ENCODE measurements at places on chromosomes 11 and 22.

GRCh38 chr11:96215110-96215782, 127.7 kb downstream of the MAML2 start:
- DNase-seq: no peak

GRCh38 chr11:126419801-126420697, 64.6 kb downstream of the ST3GAL4 start:
- no peak for DNase-seq

- DNase-seq: no peak
Observed at GRCh38 chr11:48165426-48165825, 51.2 kb upstream of the OR4B1 start.

DNA sequence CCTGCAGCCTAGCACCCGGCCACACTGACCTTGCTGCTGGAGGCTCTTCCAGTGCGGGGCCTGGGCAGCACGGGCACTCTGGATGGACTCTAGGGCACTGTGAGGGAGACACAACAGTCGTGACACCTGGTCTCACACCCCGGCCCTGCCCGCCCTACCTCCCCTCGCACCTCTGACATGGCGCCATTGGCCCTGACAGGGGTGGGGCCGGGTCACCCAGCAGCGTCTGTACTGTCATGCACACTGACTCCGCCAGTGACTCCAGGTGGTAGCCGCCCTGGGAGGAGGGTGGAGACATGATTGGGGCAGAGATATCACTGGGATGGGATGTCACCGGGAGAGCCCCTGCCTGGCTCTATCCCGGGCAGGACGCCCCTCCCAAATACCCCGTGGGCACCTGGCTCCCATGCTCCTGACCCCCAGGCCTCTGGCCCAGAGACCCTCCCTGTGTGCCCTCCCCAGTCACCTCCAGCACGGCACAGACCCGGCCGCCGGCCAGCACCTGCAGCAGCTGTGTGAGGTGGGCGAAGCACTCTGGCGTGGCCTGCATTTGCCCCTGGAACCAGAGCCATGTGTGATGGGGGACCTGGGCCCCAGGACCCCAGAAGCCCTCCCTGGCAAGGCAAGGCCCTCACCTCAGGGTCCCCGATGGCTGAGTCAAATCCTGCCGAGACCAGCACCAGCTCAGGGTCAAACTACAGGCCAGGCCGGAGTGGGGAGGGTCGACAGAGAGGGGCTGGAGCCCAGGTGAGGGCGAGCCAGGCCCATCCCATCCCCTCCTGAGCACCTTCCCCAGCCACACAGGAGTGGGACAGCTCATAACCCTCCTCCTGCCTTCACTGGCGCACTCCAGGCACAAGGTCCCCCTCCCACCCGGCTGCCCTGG, 2.6 kb downstream of the HDAC10 start:
- DNase-seq: peak; percentile 45

DNA sequence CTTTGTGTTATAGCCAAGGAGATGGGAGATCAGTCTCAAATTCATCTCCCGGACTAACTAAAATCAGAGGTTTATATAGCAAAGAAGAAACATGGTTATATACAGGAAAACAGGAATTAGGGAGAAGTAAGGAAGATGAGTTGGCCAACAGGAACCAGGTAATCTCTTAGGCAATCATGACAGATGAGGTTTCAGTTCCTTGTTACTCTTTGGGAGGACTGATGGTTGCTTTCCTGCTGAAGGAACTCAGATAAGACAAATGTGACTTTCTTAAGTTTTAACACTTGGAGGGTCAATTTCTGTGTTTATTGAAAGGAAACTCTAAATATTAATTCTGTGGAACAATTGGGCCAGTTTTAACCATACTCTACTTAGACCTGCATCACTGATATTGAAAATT, 1072.0 kb upstream of the CNTN5 start:
- DNase-seq: no peak

DNA sequence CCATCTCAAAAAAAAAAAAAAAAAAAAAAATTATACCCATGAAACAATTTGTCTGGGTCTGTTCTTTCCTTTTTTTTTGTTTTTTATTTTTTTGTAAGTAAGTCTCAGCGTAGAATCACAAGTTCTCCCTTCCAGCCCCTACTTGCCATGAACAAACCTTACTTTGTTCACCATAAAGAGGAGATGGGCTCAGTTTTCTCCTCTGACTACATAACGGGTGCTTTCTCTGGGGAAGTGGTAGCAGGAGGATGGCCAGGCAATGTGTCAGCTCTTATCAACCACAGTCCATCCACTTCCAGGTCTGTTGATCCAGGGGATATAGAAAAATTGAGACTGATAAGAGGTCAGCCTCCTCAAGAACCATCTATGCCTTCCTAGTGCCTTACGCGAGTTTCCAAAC, 11.0 kb downstream of the ASCC2 start:
- no peak for DNase-seq

DNA sequence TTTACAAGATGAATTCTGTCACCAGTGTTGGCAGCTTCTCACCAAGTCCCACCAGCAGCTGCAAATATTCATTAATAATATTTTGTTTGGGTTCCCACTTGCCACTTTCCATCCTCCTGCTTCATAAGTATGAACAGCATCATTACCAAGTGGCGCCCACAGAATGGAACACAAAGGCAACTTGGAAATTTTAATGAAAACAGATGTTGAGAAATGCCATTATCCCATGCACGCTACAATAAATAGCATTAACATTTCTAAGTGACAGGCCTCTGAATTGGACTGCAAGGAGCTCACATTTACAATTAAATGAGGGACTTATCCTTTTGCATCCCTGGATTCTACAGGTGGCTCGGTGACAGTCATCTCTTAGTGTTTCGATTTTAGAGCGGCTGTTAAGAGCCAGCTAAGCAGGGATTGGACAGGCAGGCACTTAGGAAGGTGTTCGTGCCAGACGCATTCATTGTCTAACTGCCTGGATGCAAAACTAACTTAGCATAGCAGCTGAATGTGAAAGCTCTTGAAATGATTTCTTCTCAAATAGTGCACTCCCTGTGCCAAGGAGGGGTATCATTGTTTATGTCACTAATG, 170.3 kb downstream of the KIRREL3 start:
- no peak for DNase-seq

DNA sequence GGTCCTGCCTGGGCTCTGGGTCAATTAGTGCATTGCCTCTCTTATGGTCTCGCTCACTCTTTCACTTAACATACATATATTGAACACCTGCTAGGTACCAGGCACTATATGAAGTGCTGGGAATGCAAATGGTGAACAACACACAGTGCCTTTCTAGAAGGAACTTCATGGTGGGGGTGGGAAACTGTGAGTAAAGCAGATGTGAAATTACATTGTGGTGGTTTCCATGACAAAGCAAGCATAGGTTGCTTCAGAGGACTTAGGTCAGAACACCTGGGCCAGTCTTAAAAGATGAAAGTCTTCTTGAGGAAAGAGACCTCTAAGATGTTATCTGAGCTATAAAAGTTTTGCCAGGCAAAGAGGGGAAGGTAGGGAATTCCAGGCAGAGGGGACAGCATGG, 231.3 kb downstream of the BUD13 start:
- DNase-seq: no peak

GRCh38 chr11:70472240-70472639, 73.9 kb downstream of the CTTN start:
- DNase-seq: no peak

DNA sequence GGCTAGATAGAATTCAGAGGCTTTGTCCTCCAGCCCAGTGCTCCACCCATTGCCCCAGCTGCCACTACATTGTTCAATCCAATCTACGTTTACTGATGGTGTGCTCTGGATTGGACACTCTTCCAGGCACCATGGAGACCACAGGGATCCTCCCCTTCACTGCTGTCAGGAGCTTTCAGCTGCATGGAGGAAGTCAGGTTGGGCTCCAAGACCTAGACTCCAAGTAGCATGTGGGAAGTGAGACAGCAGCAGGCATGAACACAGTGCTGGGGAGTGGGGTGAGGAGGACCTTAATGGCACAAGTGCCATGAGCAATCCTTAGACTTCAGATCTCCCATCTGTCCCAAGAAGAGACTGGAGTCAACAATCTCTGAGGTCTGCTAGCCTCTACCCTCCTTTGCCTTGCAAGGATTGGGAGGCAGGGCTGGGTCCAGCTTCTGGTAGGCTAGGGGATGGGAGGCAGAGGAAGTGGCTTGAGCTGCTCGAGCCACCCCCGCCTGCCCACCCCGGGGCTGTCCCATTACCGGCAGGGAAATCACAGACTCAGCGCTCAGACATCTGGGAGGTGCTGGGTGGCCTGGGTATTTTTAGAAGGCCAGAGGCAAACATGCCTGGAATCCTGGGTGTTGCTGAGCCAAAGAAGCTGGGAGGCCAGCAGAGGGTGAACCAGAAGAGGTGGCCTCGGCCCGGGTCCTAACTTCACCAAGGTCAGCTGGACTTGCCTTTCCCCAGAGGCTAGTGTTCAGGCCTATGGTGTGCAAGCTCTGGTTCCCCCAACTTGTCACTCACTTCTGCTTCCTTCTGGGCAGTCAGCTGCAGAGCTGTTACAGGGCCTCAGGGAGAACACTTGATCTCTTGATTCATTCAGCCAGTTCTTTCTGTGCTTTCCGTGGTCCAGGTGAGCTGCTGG, 15.2 kb upstream of the FCHSD2 start:
- no peak for DNase-seq

DNA sequence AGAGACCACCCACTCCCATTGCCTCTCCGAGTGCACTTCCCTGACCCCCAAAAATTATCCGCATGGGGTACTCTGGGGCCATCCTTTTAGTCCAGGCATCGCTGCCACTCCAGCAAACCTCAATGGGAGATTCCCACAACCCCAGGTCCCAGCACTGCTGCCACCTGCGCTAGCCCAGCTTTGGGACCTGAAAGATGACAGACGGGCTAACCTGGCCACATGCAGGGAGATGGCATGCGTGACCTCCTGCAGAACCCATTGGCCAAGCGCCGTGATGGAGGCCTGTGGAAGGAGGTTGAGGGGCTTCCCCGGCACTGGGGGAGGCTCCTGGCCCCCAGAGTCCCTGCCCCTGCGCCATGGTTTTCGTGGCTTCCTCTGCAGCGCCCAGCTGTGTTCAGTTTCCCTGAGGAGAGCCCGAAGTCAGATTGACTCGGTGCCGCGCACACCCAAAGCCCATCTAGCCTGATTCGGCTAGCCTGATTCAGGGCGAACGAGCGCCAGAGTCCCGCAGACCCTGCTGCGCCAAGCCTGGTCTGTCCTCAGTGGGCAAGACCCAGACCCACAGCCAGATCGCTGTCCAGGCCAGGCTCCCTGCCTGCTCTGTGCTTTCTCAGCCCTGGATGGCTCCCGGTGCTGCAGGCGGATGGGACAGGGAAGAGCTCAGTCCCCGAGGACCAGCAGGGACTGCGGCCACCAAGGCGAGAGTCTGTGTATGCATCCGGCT, 751 bp upstream of the WNT7B start:
- DNase-seq: no peak

DNA sequence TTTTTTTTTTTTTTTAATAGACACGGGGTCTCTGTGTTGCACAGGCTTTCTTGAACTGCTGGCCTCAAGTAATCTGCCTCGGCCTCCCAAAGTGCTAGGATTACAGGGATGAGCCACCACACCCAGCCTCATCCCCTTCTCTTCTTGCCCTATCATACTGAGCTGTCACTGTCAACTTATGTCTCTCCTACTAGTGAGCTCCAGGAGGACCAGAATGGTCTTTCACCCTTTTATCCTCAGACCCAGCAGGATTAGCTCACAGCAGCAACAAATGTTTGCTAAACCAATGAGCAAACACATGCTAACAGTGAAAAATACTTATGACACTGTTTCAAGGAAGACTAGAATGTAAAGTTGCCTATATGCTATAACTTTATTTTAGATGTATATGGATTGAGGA, 6.4 kb upstream of the NXF1 start:
- no peak for DNase-seq

DNA sequence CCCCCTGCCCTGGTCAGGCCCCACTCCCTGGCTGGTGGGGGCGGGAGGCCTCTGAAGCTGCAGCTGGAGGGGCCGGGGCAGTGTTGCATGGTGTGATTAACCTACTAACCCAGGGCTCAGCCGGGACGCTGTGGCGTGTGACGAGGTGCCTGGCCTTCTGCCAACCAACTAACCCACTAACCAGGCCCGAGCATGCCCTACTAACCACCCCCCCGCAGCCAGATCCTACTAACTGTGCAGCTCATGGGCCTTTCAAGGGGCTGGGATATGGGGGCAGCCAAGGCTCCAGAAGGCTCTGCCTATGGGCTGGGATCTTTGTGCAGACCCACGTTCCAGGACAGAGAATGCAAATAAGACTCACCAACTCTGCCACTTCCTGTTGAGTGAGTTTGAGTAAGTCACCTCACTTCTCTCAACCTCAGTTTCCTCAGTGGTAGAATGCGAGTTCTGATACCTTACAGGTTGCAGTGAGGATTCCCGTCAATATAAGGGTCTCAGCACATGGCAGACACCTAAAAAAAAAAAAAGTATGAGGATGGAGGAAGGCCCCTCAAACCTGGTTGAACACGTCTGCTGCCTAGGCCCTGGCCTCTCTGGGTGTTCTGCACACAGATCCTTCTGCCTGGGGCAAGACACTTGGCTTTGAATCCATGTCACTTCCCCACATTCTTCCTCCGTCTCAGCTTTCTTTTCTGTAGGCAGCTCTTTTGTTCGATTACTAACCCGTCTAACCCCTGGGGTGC, 14.1 kb downstream of the MIAT start:
- peak; percentile 25 for DNase-seq

DNA sequence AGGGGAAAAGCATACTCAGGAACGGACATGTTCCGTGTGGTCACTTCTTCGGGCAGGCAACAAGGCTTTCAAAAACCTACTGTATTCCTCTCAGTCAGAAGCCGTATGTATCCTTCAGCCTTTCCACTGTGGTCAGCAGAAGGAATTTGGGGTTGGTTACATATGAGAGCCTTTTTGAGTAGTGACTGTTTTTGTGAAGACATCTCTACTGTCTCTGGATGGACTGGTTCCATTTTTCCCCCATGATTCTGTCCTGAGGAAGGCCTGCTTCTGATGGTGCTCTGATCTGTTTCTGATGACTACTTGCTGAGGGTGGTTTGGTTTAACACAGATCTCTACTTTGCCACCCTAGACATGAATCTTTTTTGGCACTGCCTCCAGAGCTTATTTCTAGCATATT, 63.7 kb upstream of the HORMAD2 start:
- no peak for DNase-seq

DNA sequence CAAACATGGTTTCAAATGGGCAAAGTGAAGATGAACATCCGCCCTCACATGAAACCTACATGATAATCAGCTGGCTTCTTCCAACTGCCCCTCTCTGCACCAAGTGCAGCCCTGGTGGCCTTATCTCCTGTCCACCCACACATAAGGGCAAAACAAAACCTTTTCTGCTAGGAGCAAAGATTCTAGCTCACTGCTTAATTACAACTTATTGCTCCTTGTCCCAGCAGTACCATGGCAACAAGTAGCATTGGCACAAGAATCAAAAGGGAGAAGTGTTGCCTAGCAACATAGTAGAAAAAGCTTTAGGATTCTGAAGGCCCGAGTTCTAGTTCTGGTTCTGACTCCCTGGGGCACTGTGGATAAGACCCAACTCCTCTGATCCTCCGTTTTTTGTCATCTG, 68.7 kb upstream of the BMAL1 start:
- no peak for DNase-seq

GRCh38 chr22:42350373-42350772, 79.9 kb upstream of the TCF20 start:
- DNase-seq: no peak

DNA sequence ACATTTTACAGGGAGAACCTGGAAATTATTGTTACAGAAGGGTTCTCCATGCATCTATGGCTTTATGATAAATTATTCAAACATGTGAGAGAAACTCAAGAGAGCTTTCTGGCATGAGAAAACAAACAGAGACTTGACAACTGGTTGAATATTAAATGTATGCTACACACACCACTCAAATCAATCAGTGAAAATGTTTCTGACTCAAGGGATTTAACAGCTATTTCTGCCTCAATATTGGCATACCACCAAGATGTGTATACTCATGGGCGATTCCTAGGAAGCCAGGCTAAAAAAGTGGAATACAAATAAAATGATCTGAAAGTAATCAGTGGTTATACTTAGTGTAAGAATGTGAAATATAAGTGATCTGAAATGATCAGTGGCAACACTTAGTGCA, 15.8 kb upstream of the OR51T1 start:
- no peak for DNase-seq
